Suprapubic skin (tissue), 4 donors: ENCODE measurements at places on chromosomes 7 and 10.

DNA sequence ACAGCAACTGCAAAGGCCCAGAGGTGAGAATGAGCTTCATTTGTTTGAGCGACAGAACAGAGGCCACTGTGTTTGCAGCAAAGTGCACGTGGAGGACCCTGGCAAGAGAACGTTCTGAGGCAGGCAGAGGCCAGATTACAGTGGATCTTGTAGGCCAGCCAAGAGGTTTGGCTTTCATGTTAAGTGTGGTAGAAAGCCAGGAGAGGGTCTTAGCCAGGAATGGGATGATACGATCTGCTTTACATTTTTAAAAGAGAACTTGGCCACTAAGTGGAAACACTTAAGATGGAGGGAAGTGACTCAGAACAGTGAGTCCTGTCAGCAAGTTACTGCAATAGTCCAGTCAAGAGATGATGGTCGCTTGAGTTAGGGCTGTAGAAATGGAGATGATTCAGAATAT, 4.6 kb downstream of the CCDC136 start:
- peak; percentile 5 for DNase-seq

DNA sequence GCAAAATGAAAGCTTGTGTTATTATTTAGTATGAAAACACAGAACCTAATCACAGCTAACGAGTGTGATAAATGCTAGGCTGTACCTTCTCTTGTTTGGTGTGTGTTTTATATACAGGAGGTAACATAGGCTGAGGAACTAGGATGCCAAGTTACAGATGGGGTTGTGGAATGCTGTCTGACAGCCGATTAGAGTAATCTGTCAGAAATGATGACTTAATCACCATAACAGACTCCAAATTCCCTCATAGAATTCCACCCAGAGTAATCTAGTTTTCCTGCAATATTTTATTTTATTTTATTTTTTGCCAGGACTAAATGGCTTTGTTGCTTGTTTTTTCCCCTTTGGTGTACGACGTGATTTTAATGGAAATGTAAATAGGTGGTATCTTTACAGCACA, 221.2 kb downstream of the CELF2 start:
- no peak for DNase-seq

- no peak for DNase-seq
Observed at GRCh38 chr10:43136995-43137716, 1.1 kb upstream of the CSGALNACT2 start.

DNA sequence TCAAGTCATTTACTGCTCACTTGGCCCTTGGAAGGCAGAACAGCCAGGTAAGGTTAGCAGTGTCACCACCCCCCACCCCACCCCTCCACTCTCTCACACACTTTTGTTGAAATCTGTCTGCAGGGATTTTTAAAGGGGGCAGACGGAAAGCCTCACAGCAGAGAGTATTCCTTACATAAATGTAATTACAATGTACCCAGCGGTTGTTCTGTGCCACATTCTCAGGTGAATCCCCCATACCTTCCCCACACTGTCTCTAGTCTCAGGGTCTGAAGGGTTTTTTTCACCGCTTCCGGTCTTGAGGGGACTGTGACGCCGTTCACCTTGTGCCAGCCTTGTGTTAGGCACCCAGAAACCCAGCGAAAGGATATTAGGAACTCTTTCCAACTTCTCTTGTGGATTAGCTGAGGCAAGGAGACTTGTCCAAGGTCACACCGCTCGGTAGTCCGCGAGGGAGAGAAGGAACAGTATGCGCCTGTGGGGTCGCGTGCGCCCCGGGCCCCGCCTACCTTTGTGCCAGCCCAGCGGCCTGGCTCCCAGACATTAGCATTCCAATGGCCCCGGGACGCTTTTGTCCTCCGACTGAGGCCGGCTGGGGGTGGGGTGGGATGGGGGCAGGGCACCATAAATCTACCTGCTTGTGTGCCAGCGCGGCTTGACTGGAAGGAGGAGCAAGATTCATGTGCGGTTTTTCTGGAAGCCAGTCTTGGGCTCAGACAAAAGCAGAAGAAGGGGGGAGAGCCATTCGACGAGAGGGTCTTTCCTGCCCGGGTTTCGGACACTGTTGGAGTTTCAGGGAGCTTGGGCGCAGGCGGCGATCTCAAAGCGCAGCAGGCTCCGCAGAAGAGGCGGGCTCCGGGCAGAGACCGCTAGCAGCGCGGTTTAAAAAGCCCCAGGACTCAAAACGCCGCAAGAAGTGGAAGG, 4.5 kb downstream of the NEUROG3 start:
- DNase-seq: no peak
